IMR-90 (cell line): ENCODE measurements at places on chromosomes 5 and 9. TPM values are rescaled to one million over a fixed set of nuclear protein-coding genes. Genes with fewer than 3 reads are reported as not detected.

ANKRA2 gene
- total RNA-seq: 10.8 and 11.7 TPM in 2 replicates

IRX1 gene
- not detected in 2 replicates for total RNA-seq

SLC27A4 gene
- 9.2 and 9.7 TPM in 2 replicates for total RNA-seq

TMEM252 gene
- not detected in 2 replicates for total RNA-seq

PCDHB11 gene
- under 0.01 TPM in 2 replicates for total RNA-seq

NUTM2G gene
- not detected in 2 replicates for total RNA-seq

CCNH gene
- 97.8 and 100 TPM in 2 replicates for total RNA-seq

GRCh38 chr5:151718646-151719045 is 31.9 kb upstream of the SPARC start:
- peak overlapping the region; percentile 88 for H3K27ac ChIP-seq
- no peaks in the 10 kb centered on the region for H3K36me3 ChIP-seq
- H3K4me1 ChIP-seq: peaks cover 16% of the 10 kb centered on the region

DNA sequence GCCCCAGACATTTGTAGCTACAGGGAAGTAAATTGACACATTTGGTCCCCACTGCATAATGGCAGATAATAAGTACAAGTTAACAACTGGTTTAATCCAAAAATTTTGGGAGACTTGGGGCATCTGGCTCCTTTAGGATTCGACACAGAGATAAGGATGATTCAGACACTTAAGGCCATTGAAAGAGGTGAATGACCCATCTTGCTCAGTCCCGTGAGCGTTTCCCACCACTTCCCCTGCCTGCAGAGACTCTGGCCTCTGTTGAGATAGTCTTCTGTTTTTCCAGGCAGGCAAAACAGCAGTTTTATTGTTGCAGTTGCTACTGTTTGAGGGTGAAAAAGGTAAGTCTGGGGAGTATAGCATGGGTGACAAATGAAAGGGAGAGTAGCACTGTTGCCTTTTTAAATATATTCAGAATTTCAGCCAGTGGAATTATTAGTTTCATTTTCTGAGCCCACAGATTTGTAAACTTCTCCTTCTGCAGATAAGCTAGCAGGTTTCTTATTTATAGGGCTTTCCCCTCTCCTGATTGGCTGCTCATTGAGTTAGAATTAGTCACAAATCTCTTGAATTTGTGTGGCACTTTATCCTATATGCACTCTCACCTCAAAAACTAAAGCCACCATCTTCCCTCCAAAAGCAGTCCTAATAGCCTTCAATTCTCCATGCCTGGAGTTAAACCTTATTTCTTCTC is 19.3 kb downstream of the ACO1 start:
- peak; percentile 15 for DNase-seq
- H3K27ac ChIP-seq: no peak overlapping the region
- peaks cover 15% of the 10 kb centered on the region for H3K4me1 ChIP-seq
- H3K4me3 ChIP-seq: no peak overlapping the region
- H3K36me3 ChIP-seq: peaks cover 48% of the 10 kb centered on the region
- H3K27me3 ChIP-seq: no peaks in the 10 kb centered on the region

DNA sequence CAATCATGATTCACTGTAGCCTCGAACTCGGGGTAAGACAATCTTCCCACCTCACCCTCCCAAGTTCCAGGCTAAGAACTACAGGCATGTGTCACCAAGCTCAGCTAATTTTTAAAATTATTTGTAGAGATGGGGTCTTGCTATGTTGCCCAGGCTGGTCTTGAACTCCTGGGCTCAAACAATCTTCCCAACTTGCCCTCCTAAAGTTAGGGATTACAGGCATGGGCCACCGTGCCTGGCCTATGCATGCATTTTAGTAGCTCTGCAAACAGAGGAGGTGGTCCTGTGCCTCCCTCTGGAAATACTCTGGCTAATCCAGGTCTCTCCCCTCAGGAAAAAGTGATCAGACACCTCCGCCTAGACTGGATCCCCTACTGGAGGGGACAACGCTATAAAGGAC is 21.5 kb upstream of the TRIM14 start:
- no peak overlapping the region for H3K27ac ChIP-seq
- peaks cover 6% of the 10 kb centered on the region for H3K27me3 ChIP-seq
- DNase-seq: no peak
- no peaks in the 10 kb centered on the region for H3K36me3 ChIP-seq
- no peaks in the 10 kb centered on the region for H3K4me1 ChIP-seq

- no peaks in the 10 kb centered on the region for H3K27me3 ChIP-seq
- no peak for DNase-seq
- H3K36me3 ChIP-seq: peaks cover 13% of the 10 kb centered on the region
- no peak overlapping the region for H3K27ac ChIP-seq
- H3K4me1 ChIP-seq: no peaks in the 10 kb centered on the region
Observed at GRCh38 chr9:96892131-96892530, 36.5 kb upstream of the NUTM2G start.

GRCh38 chr9:3977614-3978112 is 322.2 kb downstream of the GLIS3 start:
- DNase-seq: no peak
- H3K36me3 ChIP-seq: no peaks in the 10 kb centered on the region
- H3K4me3 ChIP-seq: no peak overlapping the region
- H3K27ac ChIP-seq: no peak overlapping the region
- H3K4me1 ChIP-seq: peaks cover 4% of the 10 kb centered on the region

DNA sequence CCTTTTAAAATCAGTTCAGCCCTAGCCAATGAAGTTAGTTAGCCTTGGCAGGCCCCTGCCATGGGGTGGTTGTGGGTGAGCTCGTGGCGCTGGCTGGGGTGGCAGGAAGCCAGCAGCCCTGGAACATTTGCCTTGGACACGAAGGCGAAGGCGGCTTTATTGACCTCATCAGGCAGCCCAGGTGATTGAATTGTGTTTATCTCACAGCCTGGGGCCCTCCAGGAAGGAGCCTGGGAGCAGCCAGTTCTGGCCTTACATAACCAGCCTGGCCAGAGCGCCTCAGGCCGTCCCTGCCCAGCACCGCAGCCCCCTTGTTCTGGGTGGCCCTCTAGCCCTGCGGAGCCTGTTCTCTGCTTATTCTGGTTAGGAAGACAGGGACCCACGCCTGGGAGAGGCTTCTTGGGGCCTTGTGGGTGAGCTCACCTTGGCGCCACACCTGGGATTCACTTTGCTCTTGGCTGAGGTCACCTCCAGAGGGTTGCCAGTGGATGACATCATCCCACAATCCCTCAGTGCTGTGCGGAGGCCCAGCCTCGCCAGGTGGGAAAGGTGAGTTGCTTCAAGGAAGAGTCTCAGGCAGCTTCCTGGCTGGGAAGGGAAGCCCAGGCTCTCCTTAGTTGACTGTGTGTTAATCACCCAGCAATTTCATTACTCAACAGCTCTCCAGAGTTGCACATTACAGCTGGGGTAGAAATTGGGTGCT is 54.4 kb upstream of the RPL26L1 start:
- H3K4me1 ChIP-seq: peaks cover 51% of the 10 kb centered on the region
- no peaks in the 10 kb centered on the region for H3K27me3 ChIP-seq
- H3K4me3 ChIP-seq: no peak overlapping the region
- H3K27ac ChIP-seq: peak overlapping the region; percentile 97
- DNase-seq: peak; percentile 84

GRCh38 chr5:42989190-42989589 is 50.9 kb downstream of the ANXA2R start:
- no peaks in the 10 kb centered on the region for H3K36me3 ChIP-seq
- no peak overlapping the region for H3K4me3 ChIP-seq
- H3K27me3 ChIP-seq: no peaks in the 10 kb centered on the region
- no peak for DNase-seq
- peaks cover 5% of the 10 kb centered on the region; the same call in 1 of the 2 replicates for H3K4me1 ChIP-seq

DNA sequence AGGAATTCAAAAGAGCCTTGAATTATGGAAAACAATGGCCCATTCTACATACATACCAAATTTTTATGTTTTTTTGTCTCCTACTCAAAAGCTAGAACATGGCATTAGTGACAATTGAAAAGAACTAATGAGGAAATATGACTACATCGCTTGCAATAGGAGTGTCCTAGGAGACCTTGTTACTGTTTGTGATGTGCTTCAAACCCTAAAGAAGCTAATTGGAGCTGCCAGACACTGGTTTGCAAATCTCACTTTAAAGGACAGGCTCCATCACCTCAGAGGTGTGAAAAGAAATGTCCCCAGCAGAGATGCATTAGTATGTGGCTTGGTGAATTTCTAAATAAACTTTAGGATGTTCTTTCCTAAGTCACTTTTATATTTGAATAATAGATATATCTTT is 354.2 kb upstream of the EFNA5 start:
- no peaks in the 10 kb centered on the region for H3K36me3 ChIP-seq
- no peaks in the 10 kb centered on the region for H3K27me3 ChIP-seq
- DNase-seq: no peak

DNA sequence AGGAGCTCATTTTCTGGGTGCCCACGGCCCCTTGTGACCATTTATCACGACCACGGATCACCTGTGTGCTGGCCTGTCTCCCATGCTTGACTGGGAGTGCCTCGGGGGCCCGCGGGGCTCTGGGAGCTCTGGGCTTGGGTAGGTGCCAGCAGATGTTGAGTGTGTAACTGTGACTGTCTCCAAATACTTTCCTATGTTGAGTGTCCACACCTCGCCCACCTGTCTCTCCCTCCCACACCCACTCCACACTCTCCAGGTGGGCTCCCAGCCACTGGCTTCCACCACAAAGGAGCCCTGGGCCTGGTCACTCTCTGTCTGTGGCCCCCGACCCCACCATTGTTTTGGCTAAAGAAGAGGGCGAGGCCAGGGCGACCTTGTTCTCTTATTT is 196.4 kb downstream of the CDK5RAP2 start:
- H3K4me3 ChIP-seq: no peak overlapping the region
- peaks cover 4% of the 10 kb centered on the region; the same call in 1 of the 2 replicates for H3K36me3 ChIP-seq
- no peak for DNase-seq

- H3K4me1 ChIP-seq: no peaks in the 10 kb centered on the region
- DNase-seq: no peak
- H3K27me3 ChIP-seq: no peaks in the 10 kb centered on the region
- H3K36me3 ChIP-seq: peaks cover 1% of the 10 kb centered on the region; the same call in 1 of the 2 replicates
- H3K27ac ChIP-seq: no peak overlapping the region
- no peak overlapping the region for H3K4me3 ChIP-seq
Observed at GRCh38 chr5:14759744-14760547, 95.4 kb downstream of the OTULIN start.

- DNase-seq: peak; percentile 33
- H3K27me3 ChIP-seq: no peaks in the 10 kb centered on the region
- peaks cover 3% of the 10 kb centered on the region for H3K4me1 ChIP-seq
- no peaks in the 10 kb centered on the region; the same call in 1 of the 2 replicates for H3K36me3 ChIP-seq
- H3K27ac ChIP-seq: no peak overlapping the region
Observed at GRCh38 chr5:78288246-78288645, 6.3 kb downstream of the AP3B1 start.

- DNase-seq: no peak
- H3K4me3 ChIP-seq: no peak overlapping the region
- H3K36me3 ChIP-seq: peaks cover 42% of the 10 kb centered on the region
- H3K27me3 ChIP-seq: no peaks in the 10 kb centered on the region
- no peak overlapping the region for H3K27ac ChIP-seq
- no peaks in the 10 kb centered on the region for H3K4me1 ChIP-seq
Observed at GRCh38 chr9:136937186-136938001, 7.1 kb downstream of the FBXW5 start.

- DNase-seq: peak; percentile 53
- H3K4me3 ChIP-seq: no peak overlapping the region
- no peak overlapping the region for H3K27ac ChIP-seq
Observed at GRCh38 chr5:154467655-154468354, 10.2 kb downstream of the HAND1 start.

DNA sequence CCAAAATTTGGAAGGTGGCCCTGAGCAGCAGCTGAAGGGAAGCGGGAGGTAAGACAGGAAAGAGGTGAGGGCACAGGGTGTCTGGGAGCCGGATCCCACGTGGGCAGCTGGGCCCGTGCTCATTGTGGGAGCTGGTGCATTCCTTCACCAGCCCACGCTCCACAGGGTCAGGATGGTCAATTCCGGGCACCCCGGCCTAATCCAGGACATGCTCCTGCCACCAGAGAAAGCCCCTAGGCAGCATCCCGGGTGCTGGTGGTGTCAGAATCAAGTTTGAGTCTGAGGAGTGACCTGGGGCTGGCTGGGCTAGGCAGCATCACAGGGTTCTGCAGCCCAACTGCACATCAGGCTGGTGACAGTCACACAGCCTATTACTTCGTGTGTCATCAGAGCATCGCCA is 7.1 kb upstream of the PDCD6 start:
- H3K36me3 ChIP-seq: peaks cover 7% of the 10 kb centered on the region
- no peak overlapping the region for H3K4me3 ChIP-seq
- peaks cover 20% of the 10 kb centered on the region for H3K4me1 ChIP-seq
- no peak for DNase-seq
- H3K27ac ChIP-seq: peak overlapping the region; percentile 50; the same call in 1 of the 2 replicates

DNA sequence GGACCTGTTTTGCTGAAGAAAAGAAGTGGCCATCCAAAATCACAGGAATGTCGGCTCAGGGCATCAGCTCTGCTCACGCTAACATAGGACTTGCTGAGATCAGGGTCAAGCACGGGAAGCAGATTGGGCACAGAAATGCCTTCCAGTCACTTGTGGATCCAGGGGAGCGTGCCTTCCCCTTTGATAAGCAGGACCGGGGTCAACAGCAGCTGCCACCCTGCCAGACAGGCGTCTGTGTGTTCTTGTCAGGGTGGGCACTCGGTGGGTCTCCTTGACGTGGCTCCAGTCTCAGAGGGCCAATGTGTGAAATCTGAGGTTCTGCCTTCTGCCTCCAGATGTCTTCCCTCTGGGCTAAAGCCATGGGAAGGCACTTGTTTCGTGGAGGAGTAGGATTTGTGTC is 313.7 kb upstream of the IRX4 start:
- H3K27ac ChIP-seq: no peak overlapping the region
- no peaks in the 10 kb centered on the region for H3K4me1 ChIP-seq
- DNase-seq: no peak
- no peak overlapping the region for H3K4me3 ChIP-seq

GRCh38 chr5:109645707-109646192 is 44.0 kb upstream of the MAN2A1 start:
- H3K27me3 ChIP-seq: no peaks in the 10 kb centered on the region
- no peaks in the 10 kb centered on the region for H3K4me1 ChIP-seq
- no peak overlapping the region for H3K4me3 ChIP-seq
- no peak overlapping the region for H3K27ac ChIP-seq
- no peak for DNase-seq
- no peaks in the 10 kb centered on the region for H3K36me3 ChIP-seq

GRCh38 chr5:112388074-112388473 is 31.0 kb downstream of the EPB41L4A start:
- no peaks in the 10 kb centered on the region for H3K36me3 ChIP-seq
- H3K27me3 ChIP-seq: no peaks in the 10 kb centered on the region; the same call in 1 of the 2 replicates
- no peak overlapping the region for H3K4me3 ChIP-seq
- no peaks in the 10 kb centered on the region for H3K4me1 ChIP-seq
- no peak for DNase-seq

DNA sequence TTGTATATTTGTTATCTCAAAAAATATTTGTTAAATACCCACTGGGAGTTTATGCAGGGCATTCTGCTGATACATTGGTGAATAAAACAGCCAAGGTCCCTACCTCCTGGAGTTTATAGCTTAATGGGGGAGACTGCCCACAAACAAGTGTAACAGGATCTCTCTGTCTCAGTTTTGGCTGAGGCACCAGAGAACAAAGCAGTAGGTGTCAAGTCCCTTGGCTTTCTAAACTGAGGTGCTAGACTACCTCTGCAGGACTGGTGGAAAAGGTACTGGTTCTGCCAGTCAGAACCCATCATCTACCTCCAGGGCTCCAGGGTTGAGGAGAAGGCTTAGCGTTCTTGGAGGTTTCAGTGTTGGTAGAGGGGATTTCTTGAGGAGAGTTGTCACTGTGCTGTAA is 188.4 kb upstream of the ELL2 start:
- DNase-seq: no peak
- H3K27ac ChIP-seq: peak overlapping the region; percentile 33; the same call in 1 of the 2 replicates
- no peaks in the 10 kb centered on the region for H3K27me3 ChIP-seq
- no peaks in the 10 kb centered on the region for H3K36me3 ChIP-seq
- H3K4me1 ChIP-seq: peaks cover 22% of the 10 kb centered on the region

GRCh38 chr9:23220957-23221356 is 605.1 kb downstream of the ELAVL2 start:
- no peaks in the 10 kb centered on the region for H3K4me1 ChIP-seq
- no peak overlapping the region for H3K4me3 ChIP-seq
- H3K36me3 ChIP-seq: no peaks in the 10 kb centered on the region
- H3K27ac ChIP-seq: no peak overlapping the region
